ENCODE measurements at places on chromosomes 6 and 20. TPM values are rescaled to one million over a fixed set of nuclear protein-coding genes. Genes with fewer than 3 reads are reported as not detected.

DNA sequence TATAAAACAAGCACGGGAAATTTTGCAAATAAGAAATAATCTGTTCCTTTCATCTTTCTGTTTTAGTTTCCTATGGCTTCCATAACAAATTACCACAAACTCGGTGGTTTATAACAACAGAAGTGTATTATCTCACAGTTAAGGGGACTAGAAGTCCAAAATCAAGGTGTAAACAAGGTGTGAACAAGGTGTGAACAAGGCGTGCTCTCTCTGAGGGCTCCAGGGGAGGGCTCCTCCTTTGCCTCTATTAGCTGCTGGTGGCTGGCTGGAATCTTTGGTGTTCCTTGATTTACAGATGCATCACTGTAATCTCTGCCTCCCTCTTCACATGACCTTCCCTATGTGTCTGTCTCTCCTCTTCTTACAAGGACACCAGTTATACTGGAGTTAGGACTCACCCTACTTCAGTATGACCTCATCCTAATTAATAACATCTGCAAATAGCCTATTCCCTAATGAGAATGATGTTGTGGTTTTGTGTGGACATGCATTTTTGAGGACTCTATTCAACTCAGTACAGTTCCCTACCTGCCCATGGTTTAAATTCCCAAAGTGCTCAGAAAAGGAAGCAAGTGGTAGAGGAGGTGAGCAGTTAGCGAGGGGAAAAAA lies 17.5 kb upstream of the BMP5 start:
- H3K4me1 ChIP-seq = no peaks in the 10 kb centered on the region
- H3K36me3 ChIP-seq = no peaks in the 10 kb centered on the region
- DNase-seq = no peak
- H3K27ac ChIP-seq = no peak overlapping the region
- no peaks in the 10 kb centered on the region for H3K27me3 ChIP-seq

BPIFB4 gene
- total RNA-seq = not detected

OLIG3 gene
- total RNA-seq = 0.35 TPM

SAMD5 gene
- total RNA-seq = not detected

DNA sequence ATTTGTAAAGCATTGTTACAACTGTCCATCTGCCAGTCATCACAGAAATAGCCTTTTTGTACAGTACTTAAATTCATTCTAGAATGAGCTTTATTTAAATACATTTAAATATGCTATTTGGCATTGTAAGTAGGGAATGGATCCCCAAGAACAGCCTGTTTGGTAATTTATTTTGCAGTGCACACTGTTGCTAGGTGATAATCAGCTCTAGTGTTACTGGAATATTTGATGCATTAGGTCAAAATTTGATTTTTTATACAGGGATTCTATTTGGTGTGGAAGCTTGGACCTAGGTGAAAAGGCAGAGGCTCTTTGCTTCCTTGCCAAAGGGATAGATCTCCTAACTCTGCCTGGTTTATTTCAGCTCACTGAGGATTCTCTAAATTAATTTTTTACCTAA lies 593.7 kb downstream of the EPM2A start:
- H3K27me3 ChIP-seq = peaks cover 8% of the 10 kb centered on the region
- no peaks in the 10 kb centered on the region for H3K4me1 ChIP-seq
- H3K4me3 ChIP-seq = no peak overlapping the region
- no peaks in the 10 kb centered on the region for H3K36me3 ChIP-seq
- DNase-seq = no peak

DNA sequence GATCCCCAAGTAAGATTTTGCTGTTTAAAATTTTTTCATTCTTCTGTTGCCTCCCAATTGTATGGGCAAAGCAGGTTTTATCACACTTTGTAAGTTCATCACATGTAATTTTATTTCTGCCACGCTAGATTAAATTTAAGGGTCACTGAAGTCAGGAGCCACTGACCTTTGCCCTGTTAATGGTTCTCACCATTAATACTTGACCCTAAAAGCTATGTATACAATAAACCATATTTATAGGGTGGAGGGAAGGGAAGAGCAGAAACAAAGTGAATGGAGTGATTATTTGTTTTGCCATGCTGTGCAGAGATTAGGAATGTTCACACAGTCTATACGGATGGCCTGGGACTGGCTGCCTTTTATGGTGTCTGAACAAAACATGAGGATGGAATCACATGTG lies 186.7 kb downstream of the BMP2 start:
- no peaks in the 10 kb centered on the region for H3K4me1 ChIP-seq
- H3K27ac ChIP-seq = no peak overlapping the region
- no peak overlapping the region for H3K4me3 ChIP-seq
- H3K27me3 ChIP-seq = no peaks in the 10 kb centered on the region

PAX1 gene
- not detected for total RNA-seq

DNA sequence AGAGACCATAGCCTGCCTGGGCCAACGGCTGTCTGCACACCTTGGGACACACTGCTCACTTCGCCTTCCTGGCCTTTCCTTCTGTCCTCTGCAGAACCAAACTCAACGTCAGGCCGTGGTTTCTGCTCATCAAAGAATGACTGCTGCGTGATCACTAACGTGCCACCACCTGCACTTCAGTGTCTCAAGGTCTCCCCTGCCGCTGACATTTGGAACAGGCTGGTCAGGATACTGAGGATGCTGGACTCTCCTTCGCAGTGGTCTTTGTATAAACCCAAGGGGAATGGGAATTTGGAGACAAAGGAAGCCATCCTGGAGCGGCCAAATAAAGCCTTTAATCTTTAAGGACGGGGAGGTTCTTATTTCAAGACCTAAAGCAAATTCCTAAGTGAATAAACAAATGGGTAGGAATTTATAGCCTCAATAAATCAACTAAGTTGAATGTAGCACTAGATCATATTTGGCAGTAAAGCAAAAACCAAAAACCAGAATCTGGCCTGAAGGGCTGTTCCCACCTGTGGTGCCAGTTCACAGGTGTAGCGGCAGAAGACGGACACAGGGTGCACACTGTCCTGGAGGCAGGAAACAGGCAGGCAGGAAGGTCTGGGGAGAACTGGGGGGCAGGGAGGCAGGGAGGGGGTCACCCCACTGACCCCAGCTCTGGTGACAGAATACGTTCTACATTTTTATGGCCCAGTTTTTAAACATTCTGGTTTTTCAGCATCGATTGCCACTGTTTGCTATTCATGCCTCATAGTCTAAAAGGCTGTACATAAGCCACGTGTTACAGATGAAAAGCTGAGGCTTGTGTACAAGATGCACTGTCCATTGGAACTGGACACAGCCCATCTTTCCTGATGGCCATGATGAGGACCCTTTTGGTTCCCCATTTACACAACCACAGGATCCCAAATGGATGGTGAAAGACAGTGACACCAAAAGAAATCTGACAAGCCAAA lies 36.6 kb downstream of the ABHD12 start:
- H3K27me3 ChIP-seq = no peaks in the 10 kb centered on the region
- DNase-seq = no peak
- H3K4me1 ChIP-seq = peaks cover 5% of the 10 kb centered on the region
- no peak overlapping the region for H3K4me3 ChIP-seq
- H3K27ac ChIP-seq = no peak overlapping the region

DNA sequence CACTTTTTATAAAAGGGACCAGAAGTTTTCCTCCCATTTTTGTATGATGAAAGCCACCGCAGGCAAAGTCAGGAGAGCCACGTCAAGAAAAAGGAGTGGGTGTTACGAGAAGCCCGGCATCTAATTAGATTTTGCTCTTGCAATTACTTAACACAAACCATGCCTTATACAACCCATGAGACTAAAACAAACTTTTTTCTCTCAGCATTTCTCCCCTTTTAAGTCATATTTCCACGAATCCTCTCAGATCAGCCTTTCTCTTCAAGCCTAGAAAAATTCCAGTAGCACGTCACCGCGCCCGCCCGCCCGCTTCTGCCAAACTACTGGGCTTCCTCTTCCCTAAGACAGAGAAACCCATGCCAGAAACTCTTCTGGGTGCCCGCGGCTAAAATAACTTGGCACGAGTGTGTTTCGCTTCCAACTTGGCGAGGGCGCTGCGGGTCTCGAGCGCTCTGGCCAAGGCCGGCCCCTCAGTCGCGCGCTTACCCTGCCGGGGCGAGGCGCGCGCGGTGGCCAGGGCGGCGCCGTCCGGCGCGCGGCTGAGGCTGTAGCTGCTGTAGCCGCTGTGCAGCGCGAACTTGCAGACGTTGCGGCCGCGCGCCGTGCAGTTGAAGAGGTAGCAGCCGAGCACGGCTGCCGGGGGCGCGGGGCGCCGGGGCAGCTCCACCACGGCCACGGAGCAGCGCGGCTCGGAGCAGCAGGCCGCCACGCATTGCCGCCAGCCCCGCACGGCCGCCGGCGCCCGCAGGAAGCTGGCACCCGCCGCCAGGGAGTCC lies 1.0 kb downstream of the LRP11 start:
- peak; percentile 55 for DNase-seq
- H3K36me3 ChIP-seq = no peaks in the 10 kb centered on the region
- H3K4me3 ChIP-seq = peak overlapping the region; percentile 86

DNA sequence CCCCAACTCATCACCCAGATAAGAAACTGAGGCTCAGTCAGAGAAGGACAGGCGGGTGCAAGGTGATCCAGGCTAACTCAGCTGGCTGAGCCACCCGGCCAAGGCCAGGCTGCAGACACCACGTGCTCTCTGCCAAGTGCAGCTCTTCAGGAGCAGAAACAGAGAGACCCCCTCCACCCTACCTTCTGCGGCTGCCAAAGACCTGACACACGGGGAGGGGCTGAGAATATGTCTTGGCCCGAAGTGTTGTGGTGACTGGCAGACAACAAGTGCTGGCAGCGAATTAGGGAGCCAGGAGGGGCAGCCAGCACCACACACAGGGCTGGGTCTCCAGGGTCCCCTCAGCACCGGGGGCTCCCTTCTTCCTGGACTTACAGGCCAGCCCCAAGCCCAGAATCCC lies 22.5 kb downstream of the PREX1 start:
- no peak overlapping the region for H3K27ac ChIP-seq
- H3K4me3 ChIP-seq = no peak overlapping the region
- H3K4me1 ChIP-seq = peaks cover 31% of the 10 kb centered on the region
- no peaks in the 10 kb centered on the region for H3K27me3 ChIP-seq
- peaks cover 18% of the 10 kb centered on the region for H3K36me3 ChIP-seq
- DNase-seq = no peak

DNA sequence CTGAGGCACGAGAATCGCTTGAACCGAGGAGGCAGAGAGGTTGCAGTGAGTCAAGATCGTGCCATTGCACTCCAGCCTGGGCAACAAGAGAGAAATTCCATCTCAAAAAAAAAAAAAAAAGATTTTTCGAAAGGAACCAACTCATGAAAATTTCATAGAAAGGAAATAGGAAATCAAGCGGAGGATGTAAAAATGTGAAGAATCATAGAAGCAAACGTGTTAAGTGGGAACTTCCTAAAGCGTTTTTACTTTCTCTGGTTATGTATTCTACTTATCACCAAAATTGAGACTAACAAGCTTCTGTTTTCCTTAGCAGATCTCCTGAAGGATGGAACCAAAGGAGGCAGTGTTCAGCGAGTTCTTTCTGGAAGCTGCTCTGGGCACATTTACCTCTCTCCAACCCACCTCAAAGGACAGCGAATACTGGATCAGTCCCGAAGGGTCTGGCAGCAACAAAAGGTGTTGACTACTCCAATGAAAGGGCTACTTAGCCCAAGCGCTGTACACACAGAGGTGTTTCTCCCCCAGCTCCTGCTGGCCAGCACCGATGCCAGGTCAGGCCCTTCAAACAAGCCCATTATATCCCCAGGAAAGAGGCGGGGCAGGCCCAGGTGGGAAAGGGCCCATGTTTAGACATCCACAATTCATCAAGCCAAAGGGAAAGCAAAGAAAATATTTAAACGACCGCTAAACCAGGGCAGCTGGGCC lies 327.5 kb upstream of the JARID2 start:
- no peak for DNase-seq
- no peaks in the 10 kb centered on the region for H3K4me1 ChIP-seq
- H3K27me3 ChIP-seq = no peaks in the 10 kb centered on the region
- no peak overlapping the region for H3K4me3 ChIP-seq
- no peaks in the 10 kb centered on the region for H3K36me3 ChIP-seq

GRCh38 chr20:41023549-41023948 lies 5.1 kb upstream of the TOP1 start:
- no peak overlapping the region for H3K4me3 ChIP-seq
- no peaks in the 10 kb centered on the region for H3K27me3 ChIP-seq

DNA sequence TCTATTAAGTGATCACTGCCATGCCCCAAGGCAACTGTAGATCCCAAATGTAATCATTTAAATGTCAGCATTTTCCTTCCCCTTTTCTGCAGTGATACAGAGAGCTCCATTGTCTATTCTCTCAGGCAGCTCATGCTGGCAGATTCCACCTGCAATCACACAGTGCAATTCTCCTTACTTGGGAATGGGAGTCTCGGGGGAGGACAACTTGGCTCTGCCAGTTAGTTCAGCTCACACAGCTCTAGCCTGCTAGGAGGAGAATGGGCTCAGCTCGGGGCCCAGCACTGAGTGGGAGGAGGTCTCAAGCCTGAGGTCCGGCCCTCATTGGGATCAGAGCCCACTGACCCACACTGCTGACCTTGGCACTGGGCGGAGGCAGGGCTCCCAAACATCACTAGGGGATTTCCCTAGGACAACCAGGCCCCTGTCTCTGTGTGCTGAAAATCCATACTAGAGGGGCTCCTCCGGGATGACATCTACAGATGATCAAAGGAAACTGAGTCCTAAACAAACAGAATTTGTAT lies 109.2 kb upstream of the ASF1A start:
- H3K27me3 ChIP-seq = no peaks in the 10 kb centered on the region
- peaks cover 10% of the 10 kb centered on the region for H3K4me1 ChIP-seq
- H3K27ac ChIP-seq = no peak overlapping the region
- DNase-seq = no peak
- H3K4me3 ChIP-seq = no peak overlapping the region
- H3K36me3 ChIP-seq = no peaks in the 10 kb centered on the region

TSBP1 gene
- not detected for total RNA-seq

MYT1 gene
- total RNA-seq = 0.23 TPM

DNA sequence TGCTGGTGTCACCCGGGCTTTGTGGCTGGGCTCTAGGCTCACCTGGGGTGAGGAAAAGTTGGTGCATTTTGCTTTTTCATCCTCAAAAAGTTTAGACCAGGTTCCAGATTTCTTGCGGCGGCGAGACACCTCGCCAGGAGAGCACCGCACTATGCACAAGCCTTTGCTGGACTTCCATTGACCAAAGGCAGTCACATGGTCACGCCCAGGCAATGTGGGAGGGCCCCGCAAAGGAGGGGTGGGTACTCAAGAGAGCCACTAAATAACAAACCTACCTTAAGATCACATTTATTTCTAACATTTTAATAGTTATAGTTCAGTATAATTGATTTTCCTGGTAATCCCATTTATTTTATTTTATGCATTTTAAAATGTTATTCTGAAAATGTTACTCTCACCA lies 3.0 kb upstream of the KIF16B start:
- no peaks in the 10 kb centered on the region for H3K27me3 ChIP-seq
- no peak for DNase-seq
- H3K27ac ChIP-seq = no peak overlapping the region
- peaks cover 31% of the 10 kb centered on the region for H3K4me1 ChIP-seq

TRIM15 gene
- 0.84 TPM for total RNA-seq

DNA sequence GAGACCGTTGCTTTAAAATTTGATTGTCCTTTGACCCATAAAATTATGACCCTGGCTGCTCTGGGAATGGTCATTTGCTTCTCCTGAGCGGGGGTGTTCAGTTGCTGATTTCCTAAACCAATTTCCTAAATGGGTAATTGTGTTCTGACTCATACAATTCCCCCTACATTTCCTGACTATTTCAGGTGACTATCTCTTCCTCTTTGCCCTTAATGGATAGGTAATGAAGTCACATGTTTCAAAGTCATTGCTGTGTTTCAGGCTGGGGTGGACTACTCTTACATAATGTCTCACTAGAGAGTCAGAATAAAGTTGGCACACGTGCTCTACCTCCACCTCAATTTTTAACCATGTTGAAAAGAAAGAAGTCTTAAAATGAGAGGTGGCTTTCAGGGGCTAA lies 109.8 kb downstream of the DOK5 start:
- H3K36me3 ChIP-seq = peaks cover 2% of the 10 kb centered on the region
- H3K27me3 ChIP-seq = peaks cover 6% of the 10 kb centered on the region
- no peak overlapping the region for H3K27ac ChIP-seq
- H3K4me1 ChIP-seq = no peaks in the 10 kb centered on the region
- DNase-seq = no peak
